ENCODE measurements at places on chromosomes 12 and 14.

DNA sequence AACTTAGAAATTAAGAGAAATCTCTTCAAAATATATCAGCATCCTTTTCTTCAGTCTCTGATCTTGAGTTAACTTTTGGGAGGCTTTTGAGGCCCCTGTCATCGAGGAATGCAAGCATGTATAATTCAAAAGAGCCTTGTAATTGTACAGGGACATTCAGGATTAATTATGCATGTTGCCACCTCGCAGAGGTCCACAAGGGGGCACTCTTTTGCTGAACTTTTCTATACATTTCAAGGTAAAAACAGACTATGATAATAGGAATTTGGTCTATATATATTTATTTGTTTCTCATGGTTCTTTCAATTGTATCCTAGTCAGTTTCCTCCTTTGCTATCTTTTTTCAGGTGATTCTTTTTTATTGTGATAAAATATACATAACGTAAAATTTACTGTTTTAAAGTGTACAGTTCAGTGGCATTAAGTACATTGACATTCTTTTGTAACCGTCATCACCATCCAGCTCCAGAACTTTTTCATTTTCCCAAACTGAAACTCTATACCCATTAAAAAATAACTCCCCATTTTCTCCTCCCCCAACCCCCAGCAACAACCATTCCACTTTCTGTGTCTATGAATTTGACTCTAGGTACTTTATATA lies 47.0 kb upstream of the SLC2A13 start:
- DNase-seq = no peak

- DNase-seq = peak; percentile 64
Measured at GRCh38 chr12:31234955-31235867, 90.7 kb downstream of the SINHCAF start.

GRCh38 chr12:131311764-131312163 lies 358.1 kb downstream of the ADGRD1 start:
- no peak for DNase-seq

- peak; percentile 72 for DNase-seq
Measured at GRCh38 chr12:116222358-116222757, 55.1 kb downstream of the MED13L start.

DNA sequence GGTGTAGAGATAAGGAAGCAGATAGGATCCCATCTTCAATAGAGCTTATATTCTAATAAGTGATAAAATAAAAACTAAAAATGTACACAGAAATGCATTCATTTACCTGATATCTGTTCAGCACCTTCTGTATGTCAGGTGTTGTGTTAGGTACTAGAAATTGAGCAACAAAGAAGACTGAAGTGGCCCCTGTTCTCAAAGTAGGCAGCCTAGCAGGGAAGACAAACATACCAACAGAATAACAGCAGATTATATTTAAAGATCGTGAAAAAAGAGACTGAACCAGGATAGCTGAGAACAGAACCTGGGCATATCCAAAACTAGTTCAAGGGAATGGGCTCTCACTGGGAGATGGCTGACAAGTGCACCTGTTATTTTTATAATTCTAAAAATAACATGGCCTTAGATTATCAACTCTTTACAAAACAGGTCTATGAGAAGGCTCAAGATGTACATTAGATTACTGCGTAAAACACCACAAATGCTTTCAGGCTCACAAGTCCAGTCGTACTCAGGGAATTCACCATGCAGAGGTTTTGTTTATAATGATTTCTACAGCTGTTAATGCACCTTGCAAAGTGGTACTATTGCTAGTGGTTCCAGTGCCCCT lies 16.4 kb downstream of the ANO6 start:
- no peak for DNase-seq

DNA sequence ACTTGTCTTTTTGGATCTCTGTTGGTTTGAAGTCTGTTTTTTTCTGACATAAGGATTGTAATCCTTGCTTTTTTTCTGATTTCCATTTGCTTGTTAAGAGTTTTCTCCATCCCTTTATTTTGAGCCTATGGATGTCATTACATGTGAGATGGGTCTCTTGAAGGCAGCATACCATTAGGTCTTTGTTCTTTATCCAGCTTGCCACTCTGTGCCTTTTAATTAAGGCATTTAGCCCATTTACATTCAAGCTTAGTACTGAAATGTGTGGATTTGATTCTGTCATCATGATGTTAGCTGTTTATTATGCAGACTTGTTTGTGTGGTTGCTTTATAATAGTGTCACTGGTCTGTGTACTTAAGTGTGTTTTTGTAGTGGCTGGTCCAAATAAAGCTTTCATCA lies 100.0 kb downstream of the CCDC91 start:
- DNase-seq = no peak

GRCh38 chr12:56029666-56030293 lies 8.9 kb downstream of the IKZF4 start:
- DNase-seq = no peak

- DNase-seq = no peak
Measured at GRCh38 chr14:33401311-33401710, 462.6 kb downstream of the NPAS3 start.

GRCh38 chr12:104495786-104496185 lies 39.0 kb downstream of the CHST11 start:
- no peak for DNase-seq

- DNase-seq = no peak
Measured at GRCh38 chr12:82099216-82099615, 259.0 kb downstream of the CCDC59 start.

DNA sequence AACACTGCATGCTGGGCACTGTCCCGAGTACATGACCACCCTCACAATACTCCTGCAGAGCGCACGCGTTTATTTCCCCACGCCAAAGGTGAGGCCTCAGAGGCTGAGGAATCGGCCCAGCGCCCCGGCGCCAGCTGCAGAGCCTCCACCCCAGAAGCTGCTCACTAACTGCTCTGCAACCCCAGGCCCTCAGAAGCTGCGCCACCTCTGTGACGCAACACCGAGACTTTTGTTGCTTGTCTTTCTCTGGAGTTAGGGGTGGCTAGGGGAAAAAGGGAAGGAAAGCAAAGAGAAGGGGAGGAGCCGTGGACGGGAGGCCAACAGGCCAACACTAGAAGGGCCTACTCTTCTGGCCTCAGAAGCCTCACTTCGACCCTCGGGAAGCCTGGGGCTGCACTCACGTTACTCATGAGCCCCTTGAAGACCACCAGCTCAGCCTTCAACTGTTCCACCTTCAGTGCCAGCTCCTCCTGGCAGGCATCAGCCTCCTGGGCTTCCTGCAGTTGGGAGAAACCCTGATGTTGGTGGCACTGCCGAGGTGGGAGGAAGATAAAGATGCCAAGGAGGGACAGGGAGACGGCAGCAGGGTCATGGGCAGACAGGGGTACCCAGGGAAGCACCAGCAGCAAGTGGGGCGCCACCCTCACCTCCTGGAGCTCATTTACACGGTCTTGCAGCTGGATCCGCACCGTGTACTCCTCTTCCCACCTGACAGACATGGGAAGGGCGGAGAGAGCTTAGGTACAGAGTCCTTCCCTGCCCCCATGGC lies 5.4 kb downstream of the IFFO1 start:
- no peak for DNase-seq

DNA sequence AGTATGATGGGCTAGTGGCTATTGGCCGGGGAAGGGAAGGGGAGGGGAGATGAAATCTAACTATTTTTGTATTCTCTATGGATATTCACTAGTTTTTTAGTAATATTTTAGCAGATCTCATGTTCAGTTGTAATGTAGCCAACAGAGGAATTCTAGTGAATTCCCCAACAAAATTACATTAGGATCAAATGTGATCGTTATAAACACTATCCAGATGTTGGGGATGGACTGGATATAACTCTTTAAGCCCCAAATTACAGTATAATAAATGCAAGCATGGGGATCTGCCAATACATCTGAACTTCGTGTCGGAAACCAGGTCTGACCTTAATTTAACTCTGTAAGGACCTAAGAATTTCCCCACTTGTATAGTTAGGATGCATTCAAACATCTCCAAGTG lies 21.5 kb downstream of the LLPH start:
- no peak for DNase-seq

GRCh38 chr12:10331642-10332239 lies 24.1 kb downstream of the KLRD1 start:
- DNase-seq = peak; percentile 76

DNA sequence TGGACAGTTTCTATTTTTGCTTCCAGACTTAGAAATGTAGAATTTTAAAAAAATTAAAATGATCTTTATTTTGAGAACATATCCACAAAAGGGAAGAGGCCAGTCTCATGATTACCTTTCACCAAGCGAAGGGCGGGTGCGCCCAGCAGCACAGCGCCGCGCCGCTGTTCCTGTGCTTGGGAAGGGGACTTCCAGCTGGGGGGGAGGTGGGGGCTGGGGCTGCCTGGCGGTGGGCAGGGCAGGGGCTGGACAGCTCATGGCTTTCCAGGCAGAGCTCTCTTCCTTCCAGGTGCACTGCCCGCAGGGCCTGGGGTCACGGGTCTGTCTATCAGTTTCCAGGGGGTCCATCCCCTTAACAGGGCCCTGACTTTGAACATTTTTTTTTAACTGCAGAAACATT lies 199.9 kb downstream of the TTC7B start:
- no peak for DNase-seq

- no peak for DNase-seq
Measured at GRCh38 chr12:68070957-68071356, 81.7 kb downstream of the IFNG-AS1 start.

- DNase-seq = no peak
Measured at GRCh38 chr14:95675486-95675885, 10.7 kb upstream of the TCL1B start.

DNA sequence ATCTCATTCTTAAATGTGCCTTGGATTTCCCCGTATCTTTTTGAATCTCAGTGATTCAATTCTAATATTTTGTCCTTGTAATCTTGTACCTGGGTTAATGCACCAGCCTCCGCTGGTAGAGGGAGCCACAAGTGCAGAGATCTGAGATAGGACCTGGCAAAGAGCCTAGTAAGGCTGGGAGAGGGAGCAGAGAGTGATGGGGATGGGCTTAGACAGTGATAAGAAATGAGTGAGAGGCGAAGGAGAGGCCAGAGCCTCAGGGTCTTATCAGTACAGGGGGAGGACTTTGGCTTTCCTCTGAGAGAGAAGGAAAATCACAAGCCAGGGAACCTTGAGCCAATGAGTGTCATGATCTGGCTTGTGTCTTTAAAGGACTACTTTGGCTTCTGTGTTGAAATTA lies 30.5 kb upstream of the LMNTD1 start:
- DNase-seq = peak; percentile 12

DNA sequence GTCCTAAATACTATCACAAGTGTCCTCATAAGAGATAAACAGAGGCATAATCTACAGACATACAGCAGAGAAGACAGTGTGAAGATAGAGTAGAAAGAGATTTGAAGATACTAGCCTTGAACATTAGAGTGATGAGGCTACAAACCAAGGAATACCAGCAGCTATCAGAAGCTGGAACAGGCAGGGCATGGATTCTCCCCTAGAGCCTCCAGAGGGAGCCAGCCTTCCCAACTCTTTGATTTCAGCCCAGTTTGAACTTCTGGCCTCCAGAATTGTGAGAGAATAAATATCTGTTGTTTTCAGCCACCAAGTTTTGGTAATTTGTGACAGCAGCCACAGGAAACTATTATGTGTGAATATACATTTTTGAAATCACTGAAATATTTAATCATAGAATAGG lies 47.2 kb downstream of the CCDC91 start:
- peak; percentile 4 for DNase-seq

DNA sequence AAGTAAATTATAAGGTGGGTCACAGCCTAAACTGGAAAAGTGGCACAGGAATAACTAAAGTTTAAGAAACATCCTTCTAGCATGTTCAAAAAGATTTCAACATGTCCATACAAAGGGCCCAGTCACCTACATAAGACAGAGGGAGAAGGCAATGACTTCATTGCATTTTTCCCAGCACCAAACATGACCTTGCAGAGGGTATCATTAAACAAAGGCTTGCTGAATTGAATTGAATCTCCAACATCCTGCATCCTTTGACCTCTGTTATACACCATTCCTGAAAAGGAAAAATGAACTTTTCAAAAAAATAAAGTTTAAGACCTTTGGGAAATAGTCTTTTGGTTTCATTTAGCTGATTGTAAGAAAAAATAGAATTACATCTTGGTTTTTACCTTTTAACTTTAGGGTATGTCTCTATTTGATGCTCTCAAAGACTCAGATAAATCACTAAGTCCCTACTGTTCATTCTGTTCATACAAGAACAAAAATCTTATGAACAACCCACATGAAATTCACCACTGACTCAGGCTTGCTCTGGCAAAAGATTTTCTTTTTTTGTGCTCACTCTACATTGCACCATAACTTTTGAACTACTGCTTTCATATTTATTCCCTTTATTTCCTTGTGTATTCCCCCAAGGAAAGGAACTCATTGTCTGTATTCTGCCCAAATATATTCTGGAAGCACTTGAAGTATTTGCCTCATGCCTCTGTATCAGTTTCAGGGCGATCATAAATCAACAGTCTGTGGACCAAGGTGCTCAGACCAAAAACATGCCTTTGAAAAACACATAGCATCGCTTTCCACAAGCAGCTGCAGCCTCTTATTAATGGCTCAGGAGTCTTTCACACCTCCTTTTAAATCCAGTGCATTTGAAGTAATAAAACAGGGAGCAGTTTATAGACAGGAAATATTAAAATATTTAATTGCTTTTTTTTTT lies 121.7 kb downstream of the DUSP6 start:
- no peak for DNase-seq

GRCh38 chr12:57126561-57126960 lies 1.7 kb upstream of the LRP1 start:
- DNase-seq = no peak

- DNase-seq = no peak
Measured at GRCh38 chr14:69137416-69137815, 15.5 kb downstream of the DCAF5 start.

DNA sequence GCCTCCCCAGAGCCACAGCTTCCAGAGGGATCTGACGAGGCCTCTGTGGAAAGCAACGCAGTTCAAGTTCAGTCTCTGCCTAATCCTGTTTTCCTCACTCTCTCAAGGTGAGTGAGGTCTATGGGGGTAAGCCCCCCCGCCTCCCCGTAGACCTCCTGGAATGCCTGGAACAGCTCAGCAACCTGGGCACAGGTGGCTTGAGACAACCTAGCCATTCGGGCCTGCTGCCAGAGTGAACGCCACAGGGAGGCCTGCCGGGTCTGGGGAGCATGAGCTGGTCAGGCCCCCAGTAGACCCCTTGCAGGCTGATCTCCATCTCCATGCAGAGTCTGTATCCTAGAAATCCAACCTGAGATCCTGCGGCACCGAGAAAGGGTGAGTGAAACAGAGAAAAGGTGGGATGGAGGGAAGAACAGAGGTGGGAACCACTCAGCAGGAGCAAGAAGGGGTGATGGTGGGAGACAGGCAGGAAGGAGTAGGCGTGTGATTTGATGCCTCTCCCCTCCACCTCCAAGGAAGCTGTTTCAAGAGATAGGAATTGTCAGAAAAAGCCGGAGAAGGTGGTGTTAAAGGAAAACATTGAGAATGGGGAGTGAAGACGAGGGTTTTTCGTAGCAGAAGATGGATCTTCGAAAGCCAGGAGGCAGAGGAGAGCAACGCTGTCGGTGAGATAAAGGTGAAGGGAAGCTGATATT lies 123.1 kb upstream of the PRMT8 start:
- DNase-seq = no peak

DNA sequence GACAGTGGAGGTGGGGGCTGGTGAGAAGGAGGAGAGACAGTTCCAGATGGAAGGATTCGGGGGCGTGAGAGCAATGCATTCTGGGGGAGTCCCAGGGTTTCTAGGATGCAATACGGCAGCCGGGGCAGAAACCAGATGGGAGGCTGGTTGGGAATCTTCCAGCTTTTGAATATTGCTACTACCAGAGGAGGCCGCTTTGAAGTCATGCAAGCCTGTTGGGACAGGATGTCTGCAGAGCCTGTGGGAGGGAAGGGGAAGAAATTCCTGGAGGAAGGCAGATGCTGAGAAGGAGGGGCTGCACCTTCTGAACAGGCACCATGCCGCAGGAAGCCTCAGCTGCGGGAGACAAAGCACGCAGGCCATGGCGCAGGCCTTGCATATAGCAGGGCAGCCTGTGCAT lies 105.4 kb downstream of the APAF1 start:
- DNase-seq = no peak

GRCh38 chr12:91561301-91561957 lies 378.8 kb upstream of the DCN start:
- no peak for DNase-seq

Data from H4 (cell line).